ENCODE measurements at places on chromosomes 1 and 21.
A peak's percentile ranks its signal among the peaks of the same experiment; 100 is the strongest.

GRCh38 chr1:223394242-223394641, 1.0 kb downstream of the CCDC185 start:
- DNase-seq: no peak

DNA sequence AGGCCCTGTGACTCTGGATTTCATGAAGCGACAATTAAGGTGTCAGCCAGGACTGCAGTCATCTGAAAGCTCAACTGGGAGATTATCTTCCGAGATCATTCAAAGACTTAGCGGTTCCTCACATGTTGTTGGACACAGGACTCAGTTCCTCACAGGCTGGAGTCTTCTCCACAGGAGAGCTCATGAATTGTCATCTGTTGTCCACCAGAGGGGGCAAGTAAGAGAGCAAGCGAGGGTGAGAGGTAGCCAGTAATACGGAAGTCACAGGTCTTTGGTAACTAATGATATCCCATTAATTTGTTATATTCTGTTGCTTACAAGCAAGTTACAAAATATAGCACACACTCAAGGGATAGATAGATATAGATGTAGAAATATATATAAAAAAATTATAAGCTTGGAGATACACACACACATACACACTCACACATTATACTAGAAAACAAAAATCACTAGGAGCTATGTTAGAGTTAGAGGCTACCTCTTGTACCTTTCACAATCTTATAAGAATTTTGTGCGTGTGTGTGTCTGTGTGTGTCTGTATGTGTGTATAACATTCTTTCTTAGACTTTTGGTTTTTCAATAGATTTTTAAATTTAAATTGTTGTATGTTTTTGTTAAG, 1695.3 kb downstream of the BRINP3 start:
- DNase-seq: peak; percentile 47

DNA sequence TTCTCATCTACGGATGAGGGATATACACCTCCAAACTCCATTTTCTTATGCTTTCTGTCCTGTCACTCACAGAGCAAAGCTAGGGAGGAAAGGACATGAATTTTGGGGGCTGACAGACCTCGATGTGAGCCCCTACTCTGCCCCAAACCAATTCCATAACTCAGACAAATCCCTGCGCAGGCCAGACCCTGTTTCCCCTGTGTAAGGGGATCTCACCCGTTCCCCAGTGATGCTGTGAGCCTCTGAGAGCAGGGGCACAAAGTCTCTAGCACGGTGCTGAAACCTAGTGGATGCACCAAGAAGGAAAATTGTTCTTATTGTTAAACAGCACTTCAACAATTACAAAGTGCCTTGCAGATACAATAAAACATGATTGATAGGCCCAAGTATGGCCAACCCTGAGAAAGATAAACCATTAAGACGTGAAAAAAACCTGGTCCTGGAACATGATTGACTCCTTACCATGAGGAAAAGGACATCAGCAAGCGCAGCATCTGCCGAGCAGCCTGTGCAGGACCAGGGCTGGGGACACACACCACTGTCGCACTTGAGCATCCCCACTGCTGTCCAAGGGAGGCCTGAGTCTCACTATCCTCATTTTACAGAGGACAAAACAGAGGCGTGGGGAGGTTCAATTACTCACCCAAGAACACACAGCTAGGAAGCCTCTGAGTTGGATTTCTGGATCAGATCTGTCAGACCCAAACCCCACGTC, 137.8 kb downstream of the GLIS1 start:
- DNase-seq: no peak

- DNase-seq: peak; percentile 86
Observed at GRCh38 chr1:94925561-94926125, 1.3 kb downstream of the CNN3 start.

- DNase-seq: no peak
Observed at GRCh38 chr1:174230399-174230798, 71.1 kb downstream of the RABGAP1L start.

DNA sequence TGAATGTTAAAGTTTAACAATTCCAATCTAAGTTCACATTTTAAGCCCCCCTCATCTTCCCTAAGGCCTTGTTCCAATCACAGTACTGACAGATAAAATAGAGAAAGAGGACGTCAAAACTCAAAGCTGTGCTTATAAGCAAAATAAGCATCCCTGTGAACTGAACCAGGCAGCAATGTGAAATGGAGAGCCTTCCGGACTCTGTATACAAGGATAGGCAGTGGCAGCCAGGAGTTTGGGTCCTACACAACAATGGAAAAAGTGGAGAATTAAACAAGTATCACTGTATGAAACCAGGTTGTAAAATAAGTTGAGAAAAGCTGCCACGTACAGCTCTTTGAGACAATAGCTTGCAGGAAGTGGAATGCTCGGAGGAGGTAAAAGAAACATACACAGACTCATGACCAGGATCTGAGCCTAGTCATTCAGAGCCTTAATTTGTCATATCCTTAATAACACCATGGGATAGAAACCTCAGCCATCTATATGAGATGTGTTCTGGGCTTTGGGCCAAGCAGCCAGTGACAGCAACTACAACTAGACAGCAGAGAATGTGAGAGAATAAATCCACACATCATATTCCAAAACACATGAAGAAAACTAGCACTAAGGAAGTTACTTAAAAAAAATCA, 55.2 kb upstream of the PALMD start:
- DNase-seq: peak; percentile 3

DNA sequence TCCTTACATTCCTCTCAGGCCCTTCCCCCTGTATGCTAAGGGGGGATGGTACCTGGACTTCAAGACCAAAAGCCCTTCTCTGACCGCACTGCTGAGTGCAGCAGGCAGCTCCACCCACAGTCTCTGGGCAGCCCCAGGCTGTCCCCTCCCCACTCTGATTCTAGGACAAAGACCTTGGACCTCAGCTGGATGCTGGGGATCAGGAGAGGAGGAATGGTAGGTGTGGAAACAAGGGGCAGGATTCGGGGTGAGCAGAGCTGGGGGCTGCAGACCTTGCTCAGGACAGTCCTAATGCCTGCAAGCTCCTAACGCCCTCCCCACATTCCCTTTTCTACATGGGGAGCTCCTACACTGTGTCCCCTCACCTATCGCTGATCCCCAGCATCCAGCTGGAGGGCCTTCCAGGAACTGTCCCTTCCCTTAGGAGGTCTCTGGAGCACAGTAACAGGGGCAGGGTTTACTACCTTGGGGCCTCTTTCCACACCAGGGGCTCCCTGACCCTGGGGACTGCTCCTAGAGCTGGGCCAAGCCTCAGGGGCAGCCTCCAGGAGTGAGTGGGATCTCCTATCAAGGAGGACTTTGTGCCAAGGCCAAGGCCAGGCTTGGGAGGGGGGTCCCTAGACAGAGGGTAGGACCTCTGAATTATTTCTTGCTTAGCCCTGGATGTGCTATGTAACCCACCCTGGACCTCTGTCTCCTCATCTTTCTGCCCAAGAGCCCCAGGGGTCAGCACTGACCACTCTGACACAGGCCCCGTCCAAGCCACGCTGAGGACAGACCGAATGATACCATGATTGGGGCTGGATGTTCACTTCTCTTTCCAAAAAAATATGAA, 5.6 kb downstream of the CLDN19 start:
- no peak for DNase-seq

DNA sequence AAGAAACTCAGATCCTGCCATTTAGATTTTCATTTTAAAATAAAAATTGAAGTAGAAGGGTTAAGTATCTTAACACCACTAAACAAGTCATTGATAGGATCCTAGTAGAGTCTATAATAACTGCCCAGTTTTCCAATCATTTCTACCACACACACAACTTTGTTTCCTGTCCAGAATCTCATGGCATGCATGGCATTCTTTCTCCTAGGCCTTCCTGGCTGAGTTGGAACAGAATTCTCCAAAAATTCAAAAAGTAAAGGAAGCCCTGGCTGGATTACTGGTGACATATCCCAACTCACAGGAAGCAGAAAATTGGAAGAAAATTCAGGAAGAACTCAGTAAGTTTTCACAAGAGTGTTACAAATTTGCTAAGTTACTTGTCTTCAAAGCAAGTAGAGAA, 111.4 kb upstream of the BMP8A start:
- DNase-seq: no peak

DNA sequence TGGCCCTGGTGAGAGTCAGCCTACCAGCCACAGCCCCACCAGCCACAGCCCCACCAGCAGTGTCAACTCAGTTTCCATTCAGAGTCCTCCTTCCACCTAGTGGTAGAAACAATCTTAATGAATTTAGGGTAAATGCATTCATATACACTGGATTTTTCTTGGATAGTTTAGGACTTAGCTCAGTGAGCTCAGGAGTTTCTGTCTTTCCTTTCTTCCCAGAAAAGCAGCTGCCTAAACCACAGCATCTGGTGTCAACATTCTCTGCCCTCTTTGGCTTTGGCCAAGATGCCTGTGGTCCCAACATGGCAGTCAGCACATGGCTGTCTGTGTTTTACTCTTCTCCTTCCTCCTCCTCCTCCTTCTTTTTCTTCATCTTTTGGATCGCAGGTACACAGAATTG, 94.0 kb downstream of the CLIC6 start:
- no peak for DNase-seq

DNA sequence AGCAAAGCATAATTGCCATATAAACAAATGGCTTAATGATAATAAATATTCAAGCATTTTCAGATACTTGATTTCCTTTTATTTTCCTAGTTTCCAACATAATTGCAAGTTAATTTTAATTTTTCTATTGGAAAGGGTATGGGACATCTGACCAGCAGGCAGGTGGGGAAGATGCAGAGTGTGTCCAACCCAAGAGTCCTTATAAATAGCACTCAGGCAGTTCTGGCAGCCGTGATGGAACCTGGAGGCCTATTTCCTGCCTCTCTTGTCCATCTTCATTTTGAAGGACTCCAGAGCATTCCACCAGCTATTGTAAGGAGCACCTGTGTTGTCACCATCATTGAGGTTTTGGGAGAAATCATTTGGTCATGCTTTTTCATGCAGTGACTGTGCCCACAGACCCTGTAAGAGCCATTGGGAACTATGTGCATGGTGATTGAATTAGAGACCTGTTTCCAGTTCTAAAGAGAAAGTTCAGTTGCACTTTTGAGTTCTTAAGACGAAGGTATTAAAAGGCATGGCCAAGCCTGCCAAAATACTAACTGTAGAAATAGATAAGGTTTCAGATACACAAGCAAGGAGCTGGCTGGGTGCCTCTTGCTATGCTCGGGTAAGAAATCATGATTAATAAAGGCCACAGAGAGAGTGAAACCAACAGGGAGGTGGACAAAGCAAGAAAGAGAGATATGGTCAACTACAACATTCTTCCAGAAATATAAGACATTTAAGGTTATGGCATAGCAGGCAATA, 92.3 kb downstream of the SPATA46 start:
- DNase-seq: no peak

- DNase-seq: no peak
Observed at GRCh38 chr1:19682257-19682656, 17.6 kb downstream of the HTR6 start.

GRCh38 chr1:219587401-219587800, 25.5 kb downstream of the ZC3H11B start:
- no peak for DNase-seq

GRCh38 chr1:54887665-54888071, 673 bp upstream of the DHCR24 start:
- DNase-seq: peak; percentile 70

DNA sequence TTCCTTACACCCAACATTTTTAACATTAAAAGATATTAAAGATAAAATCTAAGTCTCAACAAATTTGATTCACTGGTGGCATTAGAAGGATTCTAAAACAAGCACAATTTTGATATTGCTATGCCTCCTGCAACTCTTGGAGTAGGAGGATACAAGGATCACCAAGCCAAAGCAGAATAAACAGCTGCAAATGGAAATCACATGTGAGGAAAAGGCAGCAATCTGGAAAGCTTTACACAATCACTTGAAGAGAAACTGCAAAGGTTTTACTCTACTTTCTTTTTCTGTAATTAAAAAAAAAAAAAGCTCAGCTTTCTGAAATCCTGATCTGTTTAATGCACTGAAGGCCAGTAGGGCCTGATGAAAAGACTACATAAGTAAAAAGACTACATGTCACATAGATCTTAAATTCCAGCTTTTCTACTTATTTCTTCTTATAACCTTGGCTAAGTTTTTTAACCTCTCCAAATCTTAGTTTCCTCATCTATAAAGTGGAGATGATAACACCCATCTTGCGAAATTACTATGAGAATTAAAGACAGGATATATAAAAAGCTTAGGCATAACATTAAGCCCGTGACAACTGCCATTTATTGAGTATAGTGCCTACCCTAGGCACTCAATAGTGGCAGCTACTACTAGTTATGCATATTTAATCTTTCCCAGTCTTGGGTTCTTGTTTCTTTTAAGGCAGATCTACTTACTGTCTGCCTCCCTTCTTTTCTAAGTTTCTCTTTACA, 73.5 kb downstream of the EPS15 start:
- DNase-seq: no peak

DNA sequence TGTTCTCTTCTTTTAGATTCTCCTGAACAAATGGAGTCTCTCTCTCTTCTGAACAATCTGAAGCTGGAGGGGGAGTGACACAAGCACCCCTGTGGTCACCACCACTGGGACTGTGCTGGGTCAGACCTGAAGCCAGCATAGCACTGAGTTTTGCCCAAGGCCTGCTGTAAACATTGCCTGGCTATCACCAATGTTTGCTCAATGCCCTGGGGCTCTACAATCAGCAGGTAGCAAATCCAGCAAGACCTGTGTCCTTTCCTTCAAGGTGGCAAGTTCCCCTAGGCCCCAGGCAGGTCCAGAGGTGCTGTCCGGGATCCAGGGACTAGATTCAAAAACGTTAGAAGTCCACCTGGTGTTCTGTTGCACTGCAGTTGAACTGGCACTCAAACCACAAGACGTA, 282.8 kb upstream of the PROX1 start:
- DNase-seq: no peak

- no peak for DNase-seq
Observed at GRCh38 chr1:88237058-88237457, 447.0 kb upstream of the PKN2 start.

DNA sequence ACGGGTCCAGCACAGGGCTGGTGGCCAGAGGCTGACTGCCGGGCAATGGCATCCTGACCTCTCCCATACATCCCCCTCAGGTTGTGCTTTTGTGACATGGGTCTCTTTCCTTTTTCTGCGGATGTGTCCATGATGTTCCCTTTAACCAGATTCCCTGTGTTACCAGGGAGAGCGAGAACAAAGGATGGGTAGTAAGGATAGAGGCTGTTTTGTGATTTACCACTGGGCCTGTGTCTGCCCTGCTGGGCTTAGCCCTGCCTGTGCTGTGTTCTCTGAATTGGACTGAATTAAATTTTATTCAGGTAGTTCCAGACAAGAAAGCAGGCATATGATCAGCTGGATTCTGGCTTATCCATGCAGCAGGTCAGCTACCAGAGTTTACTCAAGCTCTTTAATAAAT, 301.6 kb downstream of the RWDD3 start:
- no peak for DNase-seq

DNA sequence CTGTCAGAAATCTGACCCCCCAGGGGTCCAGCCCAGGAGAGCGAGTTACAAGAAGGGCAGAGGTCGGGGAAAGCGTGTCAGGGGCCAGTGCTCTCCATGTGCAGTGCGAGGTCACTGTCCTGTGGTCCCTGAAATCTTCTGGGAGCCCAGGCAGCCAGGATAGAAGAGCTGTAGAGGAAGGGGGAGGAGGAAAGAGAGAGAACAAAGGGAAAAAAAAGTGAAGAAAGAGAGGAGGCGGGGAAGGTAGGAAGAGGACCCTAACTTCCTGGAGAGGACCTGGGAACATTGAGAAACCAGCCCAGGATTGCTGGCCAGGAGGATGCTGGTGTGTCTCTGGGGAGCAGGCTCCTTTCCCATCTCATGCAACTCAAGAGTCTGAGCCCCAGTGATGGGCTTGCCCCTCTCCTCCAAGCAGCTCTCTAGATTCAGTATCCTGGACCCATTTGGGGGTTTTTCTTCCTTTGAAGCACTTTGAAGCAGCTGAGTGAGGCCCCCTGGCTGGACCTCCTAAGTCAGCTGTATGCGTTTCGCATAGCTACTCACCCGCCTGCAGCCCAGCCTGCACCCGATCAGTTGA, 6.8 kb upstream of the INAVA start:
- DNase-seq: no peak
